ENCODE measurements at places on chromosomes 2 and 18.

DNA sequence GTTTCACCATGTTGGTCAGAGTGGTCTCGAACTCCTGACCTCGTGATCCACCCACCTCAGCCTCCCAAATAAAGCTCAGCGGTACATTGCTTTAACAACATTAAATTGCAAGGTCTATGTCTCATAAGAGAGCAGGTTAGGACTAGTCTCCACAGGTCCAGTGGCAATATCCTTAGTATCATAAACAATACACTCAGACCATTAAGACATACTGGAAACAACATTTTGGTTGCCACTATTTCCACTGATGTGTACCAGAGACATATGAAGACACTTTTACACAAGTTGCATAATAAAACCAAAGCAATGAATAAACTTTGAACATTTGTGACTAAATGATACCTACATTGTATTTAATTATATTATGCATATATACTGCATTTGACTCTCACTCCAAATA, 1130.0 kb downstream of the TSN start:
- no peak for DNase-seq

DNA sequence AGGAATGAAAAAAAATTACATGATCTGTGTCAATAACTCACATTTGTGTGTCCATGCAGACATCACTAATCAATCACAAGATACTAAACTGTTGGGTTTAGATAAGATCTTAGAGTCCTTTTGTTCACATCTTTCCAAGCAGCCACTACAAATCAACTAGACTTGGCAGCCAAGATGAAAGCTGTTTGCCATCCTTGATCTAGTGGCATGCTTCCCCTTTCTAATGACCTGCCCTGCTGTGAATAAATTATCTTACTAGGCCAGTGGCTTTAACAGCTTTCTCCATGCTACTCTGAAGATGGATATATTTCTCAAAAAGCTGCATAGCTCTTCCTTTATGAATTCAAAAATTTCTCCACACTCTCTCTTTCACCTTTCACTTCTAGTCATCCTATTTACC, 1338.0 kb upstream of the ACVR2A start:
- no peak for DNase-seq

DNA sequence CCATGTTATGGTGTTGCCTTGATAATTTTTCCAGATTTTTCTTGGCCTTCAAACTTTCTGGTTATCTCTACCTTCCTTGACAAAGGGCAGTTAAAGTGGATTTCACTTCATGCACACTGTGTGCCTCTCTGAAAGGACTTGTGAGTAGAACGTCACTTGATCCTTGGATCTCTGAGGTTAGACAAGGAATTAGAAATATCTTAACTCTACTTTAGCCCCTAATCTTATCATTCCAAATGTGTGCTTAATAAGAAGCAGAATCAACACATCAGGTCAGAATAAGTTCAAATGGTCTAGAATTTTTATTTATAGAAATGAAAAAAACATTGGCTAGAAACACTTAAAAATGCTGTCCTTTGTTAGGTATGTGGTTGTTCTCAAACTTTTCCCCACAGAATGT, 205.7 kb downstream of the TPGS2 start:
- no peak for DNase-seq

DNA sequence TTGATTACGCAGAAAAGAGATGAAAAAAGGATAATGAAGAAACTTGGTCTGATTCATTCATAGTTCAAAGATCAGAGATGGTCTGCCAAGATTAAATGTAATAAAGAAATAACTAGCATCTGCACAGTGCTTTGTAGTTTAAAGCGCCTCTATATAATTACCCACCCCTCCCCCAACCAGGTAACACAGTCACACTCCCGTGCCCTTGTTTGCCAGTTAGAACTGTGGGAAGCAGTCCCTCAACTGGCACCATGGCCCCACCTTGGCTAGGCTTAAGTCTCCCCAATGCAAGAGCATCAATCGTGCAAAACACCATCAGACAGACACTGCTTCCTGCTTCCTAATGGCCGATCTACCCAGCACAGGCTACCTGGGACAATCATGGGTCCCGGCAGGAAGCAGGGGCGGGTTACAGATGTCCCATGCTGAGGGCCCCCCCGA, 11.6 kb downstream of the ADCY3 start:
- no peak for DNase-seq

- no peak for DNase-seq
These were observed 84.6 kb downstream of the MYO1B start for GRCh38 chr2:191329841-191330240.

GRCh38 chr2:110097506-110098220, 18.0 kb downstream of the MALL start:
- no peak for DNase-seq

- no peak for DNase-seq
These were observed 135.4 kb downstream of the PRKCE start for GRCh38 chr2:45786836-45787357.

- no peak for DNase-seq
These were observed 357.6 kb downstream of the RAD51AP2 start for GRCh38 chr2:17160594-17160993.

DNA sequence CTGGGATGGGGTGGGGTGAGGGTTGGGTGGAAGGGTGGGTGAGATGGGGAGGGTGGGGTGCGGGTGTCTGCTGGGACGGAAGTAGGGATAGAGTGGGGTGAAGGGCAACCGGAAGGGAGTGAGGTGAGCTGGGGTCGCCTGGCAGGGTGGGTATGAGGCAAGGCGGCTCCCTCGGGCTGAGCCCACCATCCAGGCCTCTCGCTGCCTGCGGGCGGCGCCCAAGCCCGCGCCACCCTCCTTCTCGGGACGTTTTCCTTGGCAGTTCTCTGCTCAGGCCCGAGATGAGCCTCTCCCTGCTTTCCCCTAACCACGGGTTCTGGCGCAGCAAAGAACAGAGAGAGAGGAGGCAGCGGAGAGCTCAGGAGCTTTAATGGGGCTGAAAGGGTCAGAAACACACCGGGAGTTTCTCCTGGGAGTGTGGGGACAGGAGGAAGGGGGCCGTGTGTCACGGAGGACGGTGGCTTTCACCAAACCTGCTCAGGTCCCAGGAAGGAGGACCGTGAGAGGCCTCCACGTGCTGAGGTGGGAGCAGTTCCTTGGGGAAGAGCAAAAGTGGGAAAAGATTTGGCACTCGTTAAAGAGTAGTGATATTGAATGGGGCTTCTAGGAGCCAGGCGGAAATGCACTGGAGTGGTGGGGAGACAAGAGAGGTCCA, 4.1 kb downstream of the FEV start:
- no peak for DNase-seq

DNA sequence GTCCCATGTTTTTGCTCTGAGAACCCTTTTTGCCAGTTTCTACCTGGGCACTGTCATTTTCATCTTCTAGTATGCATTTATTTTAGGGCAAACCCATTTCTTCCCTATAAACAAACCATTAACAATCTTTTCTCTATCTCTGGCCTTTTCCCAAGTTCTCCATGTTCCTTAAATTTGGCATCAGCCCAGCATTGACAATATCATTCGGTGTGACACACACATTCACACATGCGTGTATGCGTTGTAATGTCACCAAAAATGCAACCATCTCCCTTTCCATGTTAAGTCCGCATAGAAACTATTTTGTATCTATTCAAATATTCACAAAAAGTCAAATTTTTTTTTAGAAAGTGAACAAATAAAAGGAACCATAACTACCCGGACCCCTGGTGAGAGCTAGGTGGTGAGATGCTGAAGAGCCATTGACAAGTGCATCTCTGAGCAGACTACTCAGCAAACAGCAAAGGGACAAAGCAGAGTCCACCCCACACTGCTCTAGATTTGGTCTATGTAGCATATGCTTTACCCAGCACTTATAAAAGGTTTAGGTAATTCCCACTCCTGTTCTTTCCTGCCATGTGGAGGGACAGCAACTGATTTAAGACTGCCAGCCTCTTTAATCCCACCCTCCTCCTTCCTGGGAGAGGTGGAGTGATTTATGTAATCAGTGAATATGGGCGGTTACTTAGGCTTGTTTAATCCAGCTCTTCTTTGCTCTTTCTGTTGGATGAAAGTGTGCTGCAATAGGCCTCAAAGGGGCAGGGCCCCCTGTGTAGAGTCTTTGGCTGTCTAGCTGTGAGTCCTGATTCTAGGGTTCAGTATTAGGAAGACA, 124.1 kb downstream of the METTL8 start:
- no peak for DNase-seq

- peak; percentile 17 for DNase-seq
These were observed 32.4 kb downstream of the ASB1 start for GRCh38 chr2:238459081-238459629.

DNA sequence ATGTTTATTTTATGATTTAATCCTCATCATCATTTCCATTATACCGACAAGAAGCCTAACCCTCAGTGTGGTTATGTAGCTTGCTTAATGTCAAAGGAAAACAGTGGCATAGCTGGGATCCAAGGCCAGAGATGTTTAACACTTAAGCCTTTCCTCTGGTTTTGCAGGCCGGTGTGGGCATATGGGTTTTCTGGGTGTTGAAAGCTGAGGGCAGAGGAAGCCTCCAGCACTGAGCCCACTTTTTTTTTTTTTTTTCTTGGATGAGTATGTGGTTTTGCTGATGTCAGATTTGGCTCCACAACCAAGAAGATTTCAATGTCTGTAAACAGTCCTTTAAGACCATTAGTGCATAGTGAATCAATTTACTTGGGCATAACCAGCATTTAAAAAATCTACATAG, 41.3 kb downstream of the LHCGR start:
- DNase-seq = no peak

DNA sequence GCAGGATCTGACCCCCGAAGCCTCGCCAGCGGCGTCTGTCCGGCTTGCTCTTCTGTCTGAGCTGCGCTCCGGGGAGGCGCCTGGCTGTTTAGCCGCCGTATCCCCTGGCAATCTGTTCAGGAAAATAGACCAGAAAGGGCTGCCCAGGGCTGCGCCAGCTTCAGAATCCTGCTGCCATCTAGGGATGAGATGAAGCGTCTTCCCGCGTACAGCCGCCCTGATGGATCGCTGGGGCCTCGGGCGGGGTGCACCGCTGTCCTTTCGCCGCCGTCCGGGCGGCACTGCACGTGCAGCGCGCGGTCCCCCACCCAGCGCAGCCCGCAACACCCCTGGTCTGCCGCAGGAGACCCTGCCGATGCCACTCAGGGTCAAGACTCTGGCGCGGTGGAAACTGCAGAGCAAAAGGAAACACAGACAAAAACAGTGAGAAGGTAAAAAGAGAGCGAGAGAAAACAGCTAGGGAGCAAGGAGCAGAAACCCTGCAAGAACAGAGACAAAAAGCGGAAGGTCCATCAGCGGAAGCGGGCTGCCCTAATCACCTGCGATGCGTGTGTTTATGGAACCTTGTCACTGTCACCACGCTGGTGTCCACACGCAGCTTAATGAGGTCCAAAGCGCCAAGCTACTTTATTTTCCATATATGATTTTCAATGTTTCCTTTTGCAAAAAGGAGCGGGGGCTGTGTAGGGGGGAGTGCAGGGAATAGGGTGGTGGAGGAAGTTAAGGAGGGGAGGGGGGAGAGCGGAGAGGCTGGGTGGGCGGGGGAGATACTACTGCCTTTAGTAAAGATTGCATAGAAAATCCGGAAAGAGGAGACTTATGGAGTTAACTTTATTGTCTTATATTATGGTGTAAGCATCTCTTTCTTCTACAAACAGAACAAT, 2113.3 kb upstream of the PIK3C3 start:
- peak; percentile 64 for DNase-seq

DNA sequence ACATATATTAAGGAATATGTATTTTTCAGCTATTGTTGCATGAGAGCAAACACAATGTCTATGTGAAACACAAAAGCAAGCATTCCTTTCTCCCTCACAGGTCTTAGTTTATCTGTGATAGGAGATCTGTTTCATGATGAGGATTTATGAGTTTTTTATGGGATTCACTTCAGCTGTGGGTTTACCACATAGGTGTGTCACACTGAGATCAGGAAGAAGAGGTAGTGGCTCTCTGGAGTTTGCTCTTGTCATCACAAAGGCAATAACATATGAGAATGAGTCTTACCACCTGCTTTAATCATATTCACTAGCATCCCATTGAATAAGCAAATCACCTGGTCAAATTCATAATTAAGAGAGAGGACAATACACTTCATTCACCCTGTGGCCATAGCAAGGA, 960.3 kb upstream of the SLC39A10 start:
- DNase-seq = no peak

DNA sequence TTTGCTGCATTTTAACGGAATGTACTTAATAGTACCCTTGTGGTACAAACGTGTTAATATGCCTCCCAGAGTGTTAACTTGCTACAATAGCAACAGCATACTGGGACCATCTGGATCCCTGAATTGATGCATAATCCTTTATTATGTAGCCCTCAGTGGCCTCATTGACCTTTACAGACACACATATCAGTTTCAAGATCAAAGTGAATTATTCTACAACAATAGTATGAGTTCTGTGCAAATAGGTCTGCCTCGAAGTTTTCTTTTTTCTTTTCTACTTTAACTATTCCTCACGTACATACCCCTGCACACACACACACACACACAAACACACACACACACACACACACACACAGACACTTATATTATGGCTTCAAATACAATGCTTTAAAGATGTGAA, 1622.1 kb downstream of the LRP1B start:
- no peak for DNase-seq

- no peak for DNase-seq
These were observed 101.3 kb upstream of the ARHGAP28 start for GRCh38 chr18:6628187-6628586.

DNA sequence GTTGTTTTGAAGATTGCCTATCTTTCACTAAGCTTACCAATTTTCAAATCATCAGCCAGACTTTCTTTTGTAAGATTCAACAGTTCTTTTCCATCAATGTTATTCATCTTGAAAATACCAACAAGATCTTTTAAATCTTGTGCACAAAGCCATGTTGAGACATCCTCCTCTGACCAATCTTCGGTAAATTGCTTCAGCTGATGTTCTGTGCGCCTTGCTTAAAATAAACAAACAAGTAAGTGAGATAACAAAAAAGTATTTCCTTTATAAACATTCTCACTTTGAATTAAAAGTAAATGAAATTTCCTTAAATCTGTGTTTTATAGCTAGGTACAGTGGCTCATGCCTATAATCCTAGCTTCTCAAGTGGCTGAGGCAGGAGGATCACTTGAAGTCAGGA, 30.3 kb downstream of the WDSUB1 start:
- DNase-seq = no peak
